ENCODE measurements at places on chromosomes 3 and 15. TPM values are rescaled to one million over a fixed set of nuclear protein-coding genes. Genes with fewer than 3 reads are reported as not detected.

The ASTE1 gene
- total RNA-seq, result 6.7 TPM

The C3orf18 gene
- total RNA-seq, result 23.1 TPM

The RTP3 gene
- total RNA-seq, result 0.04 TPM

DNA sequence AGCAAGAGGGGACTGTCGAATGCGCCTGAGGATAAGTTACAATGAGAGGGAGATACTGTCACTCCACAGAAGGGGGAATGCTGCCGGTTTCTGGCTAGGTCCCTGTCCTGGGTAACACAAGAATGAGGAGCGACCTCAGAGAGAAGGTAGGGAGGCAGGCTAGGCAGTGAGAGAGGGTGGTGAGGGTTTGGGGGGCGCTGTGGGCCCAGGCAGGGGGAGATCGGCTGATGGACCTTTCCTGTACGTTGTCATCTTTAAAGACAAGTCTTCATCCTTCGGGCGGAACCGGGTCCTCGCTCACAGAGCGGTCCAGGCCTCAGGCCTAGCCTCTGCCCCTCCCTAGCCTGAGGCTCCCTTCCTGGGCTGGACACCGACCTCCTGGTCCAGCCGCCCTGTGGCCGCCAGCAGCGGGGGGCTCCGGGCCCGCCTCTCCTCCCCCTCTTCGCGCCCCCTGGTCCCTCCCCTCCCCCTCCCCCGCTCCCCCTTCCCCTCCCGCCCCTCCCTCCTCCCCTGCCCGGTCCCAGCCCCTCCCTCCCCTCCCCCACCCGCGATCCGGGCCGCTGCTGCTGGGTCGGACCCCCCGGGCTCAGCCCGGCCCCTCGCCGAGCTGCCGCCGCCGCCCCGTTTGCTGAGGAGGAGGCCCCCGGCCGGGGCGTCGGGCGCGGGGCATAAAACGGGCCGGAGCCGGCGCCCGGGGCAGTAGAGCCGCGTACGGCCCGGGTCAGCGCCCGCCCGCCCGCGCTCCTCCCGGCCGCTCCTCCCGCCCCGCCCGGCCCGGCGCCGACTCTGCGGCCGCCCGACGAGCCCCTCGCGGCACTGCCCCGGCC lies at the start of gene CHRD:
Gene CHRD, plus strand, starts transcription at position 697 of the 827 bp plus-strand sequence. CDS start 265 bp downstream, outside the sequence.
- DNase-seq, result peak; percentile 69

DNA sequence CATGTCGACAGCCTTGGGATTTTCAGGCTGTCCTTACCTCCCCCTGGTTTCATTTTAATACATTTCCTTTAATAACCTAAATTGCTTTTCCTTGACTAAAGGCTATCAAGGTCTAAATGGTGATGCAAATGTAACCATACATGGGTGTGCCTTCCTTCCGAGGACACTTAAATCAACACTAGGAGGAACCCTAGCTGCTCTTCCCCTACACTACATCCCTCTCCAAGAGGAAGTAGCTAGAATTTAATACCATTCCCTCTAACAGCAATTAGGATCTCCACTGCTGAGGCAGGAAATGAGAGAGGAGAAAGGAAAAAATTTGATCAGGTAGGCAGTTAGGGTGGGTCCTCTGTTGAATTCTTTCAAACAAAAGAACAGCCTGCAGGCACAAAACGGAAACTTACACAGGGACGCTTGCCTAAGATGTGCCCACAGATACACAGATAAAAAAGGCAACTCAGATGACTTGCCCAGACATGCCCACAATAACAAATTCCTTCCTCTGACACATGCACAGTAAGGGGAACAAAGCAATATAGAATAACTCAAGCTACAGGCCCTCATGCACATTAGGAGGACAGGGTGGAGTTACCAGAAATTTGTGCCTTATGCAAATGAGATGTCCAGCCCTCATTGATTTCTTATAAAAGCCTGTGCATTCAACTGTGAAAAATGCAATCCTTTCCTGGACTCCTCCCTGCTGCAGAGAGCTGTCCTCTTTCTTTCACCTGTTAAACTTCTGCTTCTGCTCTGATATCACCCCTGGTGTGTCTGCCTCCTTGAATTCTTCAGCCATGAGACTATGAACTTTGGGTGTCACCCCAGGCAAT lies 1024.4 kb upstream of the CADM2 start:
- DNase-seq, result no peak

The ARGFX gene
- total RNA-seq, result not detected

- no peak for DNase-seq
These were observed 381.9 kb upstream of the AGTR1 start for GRCh38 chr3:148315756-148316155.

The ADPRH gene
- total RNA-seq, result 4.0 TPM

DNA sequence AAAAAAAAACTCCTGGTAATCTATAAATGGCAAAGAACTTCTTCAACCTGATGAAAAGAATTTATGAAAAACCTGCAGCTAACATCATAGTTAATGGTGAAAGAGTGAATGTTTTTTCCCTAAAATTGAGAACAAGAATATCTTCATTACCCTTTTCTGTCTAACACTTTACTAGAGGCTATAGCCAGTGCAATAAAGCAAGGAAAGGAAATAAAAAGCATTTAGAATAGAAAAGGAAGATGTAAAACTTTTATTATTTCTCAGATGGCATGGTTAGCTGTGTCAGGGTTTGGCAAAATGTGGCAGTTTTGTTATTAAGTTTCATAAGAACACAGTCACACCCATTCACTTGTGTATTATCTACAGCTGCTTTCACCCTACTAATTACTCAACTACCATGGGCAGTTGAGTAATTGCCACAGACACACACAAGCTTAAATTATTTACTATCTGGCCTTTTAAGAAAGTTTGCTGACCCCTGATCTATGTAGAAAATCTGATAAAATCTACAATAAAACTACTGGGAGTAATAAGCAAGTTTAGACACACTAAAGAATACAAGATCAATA lies 465.1 kb downstream of the MAGI1 start:
- DNase-seq, result no peak

DNA sequence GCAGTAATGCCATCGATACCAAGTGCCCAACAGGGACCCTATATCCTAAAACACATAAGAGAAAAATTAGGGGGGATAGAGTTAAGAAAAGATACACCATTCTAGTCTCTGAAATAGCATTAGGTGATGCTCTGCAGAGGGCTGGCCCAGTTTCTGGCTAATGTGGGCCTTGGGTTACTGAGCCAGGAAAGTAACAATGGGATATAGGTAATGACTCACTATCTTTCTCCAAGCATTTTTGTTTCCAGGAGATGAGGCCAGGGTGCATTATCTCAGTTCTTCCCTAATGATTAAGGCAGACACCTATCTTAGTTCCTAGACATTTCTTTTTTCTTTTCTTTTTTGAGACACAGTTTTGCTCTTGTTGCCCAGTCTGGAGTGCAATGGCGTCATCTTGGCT lies 50.0 kb downstream of the PRKAR2A start:
- DNase-seq, result no peak

DNA sequence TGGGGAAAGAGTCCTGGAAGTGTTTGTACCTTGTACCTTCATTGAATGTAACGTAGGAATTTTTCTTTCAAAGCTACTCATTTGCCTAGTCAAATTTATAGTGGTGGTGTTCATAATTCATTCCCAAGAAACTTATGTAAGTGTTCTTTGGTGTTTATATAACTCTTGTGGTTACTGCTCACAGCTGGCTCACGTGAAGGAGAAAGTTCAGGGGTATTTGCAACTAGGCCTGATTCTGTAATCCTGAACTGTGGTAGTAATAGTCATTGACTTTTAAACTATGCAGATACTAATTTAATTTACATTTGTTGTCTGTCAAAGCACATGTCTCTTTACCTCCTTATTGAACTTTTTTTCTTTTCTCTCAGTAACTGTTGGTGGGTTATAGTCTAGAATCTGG lies 50.5 kb upstream of the TEX264 start:
- DNase-seq, result no peak

- DNase-seq, result no peak
These were observed 365.7 kb downstream of the GABRG3 start for GRCh38 chr15:27336676-27337075.

The CPN2 gene
- total RNA-seq, result 0.04 TPM

DNA sequence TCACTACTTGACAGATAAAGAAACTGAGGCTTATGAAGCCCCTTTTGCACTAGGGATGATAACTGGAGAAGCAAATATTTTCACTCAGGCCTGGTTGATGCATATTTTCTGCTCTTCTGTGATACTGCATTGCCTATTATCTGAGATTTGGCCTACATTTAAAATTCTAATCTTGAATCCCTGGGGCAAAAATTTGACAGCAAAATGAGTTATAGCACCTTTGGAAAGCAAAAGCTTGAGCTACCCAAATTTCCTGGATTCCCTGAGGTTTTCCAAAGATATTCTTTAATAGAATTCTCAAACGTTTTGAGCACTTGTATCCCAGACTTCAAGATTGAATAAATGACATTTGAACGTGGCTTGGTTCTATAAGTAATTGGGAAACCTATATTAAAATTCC lies 86.1 kb downstream of the NAALADL2 start:
- DNase-seq, result no peak

The PCSK6 gene
- total RNA-seq, result 10.5 TPM

GRCh38 chr15:58471348-58471747 lies 39.6 kb downstream of the LIPC start:
- no peak for DNase-seq

DNA sequence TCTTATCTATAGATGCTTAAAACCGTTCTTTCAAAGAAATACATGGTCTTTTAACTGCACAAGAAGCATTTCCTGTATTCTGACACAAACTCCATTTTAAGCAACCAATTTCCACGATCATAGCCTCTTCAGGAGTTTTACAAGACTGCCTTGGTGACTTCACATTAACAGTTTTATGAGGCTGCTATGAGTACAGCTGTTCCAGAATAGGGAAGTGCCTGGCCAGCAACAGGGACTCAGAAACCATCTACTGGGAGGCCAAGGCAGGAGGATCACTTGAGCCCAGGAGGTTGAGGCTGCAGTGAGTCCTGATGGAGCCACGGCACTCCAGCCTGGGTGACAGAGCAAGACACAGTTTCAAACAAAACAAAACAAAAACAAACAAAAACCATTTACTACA lies 78.4 kb downstream of the B3GNT5 start:
- peak; percentile 4 for DNase-seq

- DNase-seq, result no peak
These were observed 111.4 kb upstream of the IGF1R start for GRCh38 chr15:98536976-98537375.

DNA sequence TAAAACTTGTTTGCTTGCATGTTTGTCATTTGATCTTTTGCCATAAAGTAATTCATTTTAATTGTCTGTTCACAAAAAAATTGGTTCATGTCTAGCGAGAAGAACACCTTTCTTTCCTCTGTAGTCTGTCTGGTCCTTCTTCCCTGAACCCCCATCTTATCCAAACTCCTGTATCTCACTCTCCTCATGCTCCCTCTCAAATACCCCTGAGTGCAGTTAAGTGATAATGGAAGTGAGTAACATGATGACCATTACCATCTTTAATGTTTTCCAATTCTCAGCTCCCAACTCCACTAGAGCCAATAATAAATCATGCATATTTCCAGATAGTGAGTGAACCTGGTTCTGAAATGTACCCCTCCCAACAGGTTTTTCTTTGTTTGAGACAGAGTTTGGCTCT lies 14.2 kb upstream of the KCNMB3 start:
- no peak for DNase-seq

GRCh38 chr3:31653464-31653863 lies 120.7 kb downstream of the STT3B start:
- no peak for DNase-seq

DNA sequence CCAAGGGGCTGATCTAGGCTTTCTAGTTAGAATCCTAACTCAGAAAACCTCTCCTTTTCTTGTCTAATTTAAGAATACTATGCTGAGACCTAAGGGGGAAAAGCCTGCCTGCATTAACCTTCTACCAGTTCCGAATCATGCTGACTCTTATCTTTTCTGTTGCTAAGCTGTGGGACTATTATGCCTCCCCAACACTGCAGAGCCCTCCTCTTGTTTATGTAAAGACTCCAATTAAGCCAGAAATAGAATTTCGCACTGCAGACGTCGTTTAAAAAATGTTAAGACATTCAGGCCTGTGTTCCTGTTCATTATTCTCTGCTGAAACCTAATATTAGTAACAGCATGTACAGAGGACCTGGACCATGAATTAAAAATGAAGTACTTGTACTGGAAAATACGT lies 310.6 kb upstream of the ATP11B start:
- DNase-seq, result no peak
